NCI-H748 treated with DMSO at 0.1 percent for 48 hours (cell line): ENCODE measurements at places on chromosomes 7 and 10.

DNA sequence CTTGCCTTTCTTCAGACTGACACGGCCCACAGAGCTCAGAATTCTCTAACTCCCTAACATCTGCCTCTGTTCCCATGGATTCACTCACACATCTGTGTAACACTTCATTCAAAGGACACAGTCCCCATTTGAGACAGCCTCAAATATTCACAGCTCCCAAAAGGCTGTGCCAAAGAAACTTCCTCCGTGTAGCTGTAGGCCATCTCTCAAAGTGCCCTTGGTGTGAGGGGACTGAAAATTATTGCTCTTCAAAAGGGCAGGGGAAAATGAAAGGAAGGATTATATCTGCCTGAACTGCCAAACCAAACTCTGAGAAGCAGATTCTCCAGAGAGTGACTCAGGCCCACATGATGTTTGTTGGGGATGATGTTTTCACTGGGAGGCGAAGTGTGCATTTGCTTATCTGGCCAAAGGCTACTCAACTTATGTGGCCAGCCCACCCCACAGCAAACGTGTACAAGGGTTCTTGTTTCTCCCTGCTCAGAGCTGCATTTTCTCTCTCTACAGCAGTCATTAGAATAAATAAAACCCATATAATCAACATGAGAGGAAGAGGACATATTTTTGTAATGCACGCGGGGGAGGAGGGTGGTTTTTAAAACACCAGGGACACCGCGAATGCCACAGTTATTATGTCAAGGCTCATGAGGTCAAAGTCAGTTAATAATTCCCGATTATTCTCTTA is 302.4 kb upstream of the NFE2L3 start:
- DNase-seq: no peak

GRCh38 chr7:21542891-21543527 is at the start of gene DNAH11:
Gene DNAH11, plus strand, starts transcription at chr7:21543039. Its CDS starts 207 bp downstream, at chr7:21543246.
- DNase-seq: peak; percentile 56

- DNase-seq: no peak
These were observed 26.4 kb downstream of the YAE1 start for GRCh38 chr7:39592586-39592985.

- no peak for DNase-seq
These were observed 378.5 kb downstream of the MDFIC start for GRCh38 chr7:115300231-115300870.

DNA sequence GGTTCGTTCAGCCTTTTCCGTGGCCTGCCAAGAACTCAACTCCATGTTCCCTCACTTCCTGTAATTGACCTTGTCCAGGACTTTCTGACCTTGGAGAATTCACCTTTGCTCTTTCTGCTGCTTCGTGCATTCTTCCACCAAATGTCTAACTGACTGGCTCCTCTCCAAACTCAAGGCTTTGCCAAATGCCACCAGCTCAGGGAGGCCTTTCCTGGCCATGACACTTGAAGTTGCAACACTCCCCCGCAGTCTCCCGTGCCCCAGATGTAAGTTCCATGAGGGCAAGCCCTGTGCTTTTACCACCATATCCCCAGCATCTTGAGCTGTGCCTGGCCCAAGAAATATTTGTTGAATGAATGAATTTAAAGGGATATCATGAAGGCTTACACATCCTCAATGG is 238.4 kb downstream of the ARHGAP21 start:
- DNase-seq: no peak

GRCh38 chr10:118115701-118116100 is 69.0 kb upstream of the RAB11FIP2 start:
- no peak for DNase-seq

DNA sequence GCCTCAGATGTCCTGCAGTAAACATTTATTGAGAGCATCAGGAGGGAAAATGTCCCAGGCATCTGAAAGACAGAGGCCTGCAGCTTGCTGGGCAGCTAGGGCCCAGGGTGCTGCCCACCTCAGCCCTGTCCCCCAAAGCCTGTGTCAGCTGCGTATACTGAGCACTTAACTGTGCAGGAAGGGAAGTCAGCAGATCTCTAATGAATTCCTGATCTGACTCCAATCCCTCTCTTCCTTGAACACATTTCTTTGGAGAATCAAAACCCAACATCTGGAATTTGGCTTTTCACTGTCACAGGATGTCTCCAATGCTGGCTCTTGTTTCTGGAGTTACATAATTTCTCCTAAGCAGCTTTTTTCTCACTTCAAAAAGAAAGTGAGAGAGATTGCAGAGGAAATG is 364.7 kb upstream of the NFE2L3 start:
- no peak for DNase-seq

GRCh38 chr10:88931548-88931947 is 21.0 kb downstream of the ACTA2 start:
- no peak for DNase-seq

DNA sequence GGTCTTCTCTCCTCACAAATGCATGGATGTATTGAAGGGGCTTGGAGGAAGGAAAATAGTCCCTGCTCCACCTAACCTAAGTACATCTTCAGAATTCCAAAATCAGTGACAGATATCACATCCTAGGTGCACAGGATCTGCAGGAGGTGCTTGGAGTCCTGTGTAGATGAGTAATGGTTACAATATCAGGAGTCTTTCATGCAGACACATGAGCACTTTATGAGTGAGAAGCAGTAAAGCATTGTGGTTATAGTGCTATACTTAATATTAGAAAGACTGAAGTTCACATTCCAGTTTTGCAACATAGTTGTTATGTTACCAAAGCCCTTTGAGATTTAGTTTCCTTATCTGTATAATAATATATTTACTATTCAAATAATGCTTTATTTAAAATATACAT is 516.7 kb downstream of the NEBL start:
- DNase-seq: no peak

DNA sequence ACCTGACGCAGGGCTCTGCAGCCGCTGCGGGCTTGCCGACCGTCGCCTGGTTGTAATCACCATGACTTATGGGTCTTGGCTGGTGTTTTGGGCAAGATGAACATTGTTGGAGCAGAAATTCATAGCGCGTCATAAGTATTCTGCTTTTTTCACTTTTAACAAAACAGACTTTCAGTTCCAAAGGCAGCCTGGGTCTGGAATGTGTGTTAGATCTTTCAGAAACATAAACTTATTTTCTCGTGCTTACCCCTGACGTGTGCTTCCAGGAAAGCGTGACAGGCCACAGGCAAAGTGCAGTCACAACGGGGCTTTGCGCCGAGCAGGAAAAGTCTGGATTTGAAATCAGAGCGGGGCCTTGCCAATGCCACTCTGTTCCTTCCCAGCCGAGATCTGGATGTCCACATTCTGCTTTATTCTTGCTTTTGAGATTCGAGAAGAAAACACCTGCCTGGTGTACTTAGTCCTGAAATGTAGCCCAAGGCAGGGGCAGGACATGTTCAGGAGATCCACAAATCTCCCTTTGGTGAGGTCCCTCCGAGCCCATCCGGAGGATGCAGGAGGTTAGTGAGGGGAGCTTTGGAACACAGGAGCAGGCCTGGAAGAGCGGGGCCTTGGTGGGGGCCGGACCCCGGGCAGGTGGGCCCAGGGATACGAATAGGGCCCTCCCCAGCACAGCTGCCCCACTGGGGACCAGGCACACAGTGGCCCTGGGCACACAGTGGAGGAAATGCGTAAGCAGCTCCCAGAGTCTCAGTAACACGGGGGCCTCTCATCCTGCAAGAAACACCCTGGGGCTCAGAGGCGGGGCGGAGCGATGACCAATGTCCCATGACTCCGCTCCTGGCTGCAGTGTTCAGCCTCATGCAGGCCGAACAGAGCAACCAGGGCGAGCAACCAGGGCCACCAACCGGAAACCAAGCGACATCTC is 49.5 kb upstream of the EBF3 start:
- DNase-seq: no peak

- no peak for DNase-seq
These were observed 24.5 kb downstream of the SPOCK2 start for GRCh38 chr10:72063703-72064391.

DNA sequence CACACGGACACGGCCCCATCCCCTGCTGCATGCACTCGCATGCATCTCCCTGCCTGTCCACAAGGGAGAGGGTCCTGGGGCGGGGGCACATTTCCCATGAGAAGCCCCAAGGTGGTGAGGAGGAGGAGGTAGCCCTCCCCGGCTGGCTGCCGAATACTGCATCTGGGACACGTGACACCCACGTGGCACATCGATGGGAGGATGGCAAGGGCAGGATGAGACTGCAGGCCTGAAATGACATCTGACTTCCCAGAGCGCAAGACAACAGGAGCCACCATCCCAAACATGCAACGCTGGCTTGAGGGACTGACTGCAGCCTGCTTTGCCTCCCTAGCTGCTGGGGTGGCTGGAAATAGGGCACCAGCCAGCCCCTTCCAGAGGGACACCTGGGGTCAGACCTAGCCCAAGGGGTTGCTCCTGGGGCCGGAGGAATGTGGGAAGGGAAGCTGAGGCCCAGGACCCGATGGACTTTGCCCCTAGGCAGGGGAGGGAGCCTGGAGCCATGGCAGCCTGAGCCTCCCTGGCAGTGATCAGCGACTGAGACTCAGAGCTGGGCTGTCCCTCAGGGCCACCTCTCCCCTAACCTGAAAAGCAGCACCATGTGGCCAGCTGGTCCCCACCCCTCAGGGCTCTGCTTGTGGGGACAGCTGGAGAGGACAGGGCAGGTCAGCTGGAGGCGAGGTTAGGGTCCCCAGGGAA is 16.1 kb downstream of the BUD23 start:
- DNase-seq: no peak

GRCh38 chr7:44564606-44565005 is 9.1 kb downstream of the DDX56 start:
- DNase-seq: no peak
